NCI-H1694 (cell line): ENCODE measurements at places on chromosomes 16 and 17.
A peak's percentile ranks its signal among the peaks of the same experiment; 100 is the strongest.

GRCh38 chr16:48203974-48204824, 39.9 kb upstream of the LONP2 start:
- DNase-seq: no peak

DNA sequence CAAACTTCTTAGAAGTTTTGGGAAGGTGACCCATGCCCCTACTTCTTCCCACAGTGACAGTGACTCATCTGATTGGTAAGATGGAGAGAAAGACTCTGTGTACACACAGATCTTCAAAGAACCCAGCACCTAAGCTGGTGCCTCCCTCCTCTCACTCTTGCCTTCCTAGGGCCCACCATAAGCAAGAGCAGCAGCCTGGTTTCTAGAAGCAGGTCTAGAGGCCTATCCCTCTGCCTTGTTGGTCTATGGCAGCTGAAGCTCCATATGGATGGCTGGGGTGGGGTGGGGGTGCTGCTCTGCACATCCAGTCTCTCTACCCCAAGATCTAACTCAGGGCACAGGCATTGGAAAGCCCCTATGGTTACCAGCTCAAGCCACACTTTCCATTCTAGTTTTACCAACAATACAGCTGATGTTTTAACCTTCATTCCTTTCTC, 47.5 kb downstream of the STAT3 start:
- DNase-seq: no peak

DNA sequence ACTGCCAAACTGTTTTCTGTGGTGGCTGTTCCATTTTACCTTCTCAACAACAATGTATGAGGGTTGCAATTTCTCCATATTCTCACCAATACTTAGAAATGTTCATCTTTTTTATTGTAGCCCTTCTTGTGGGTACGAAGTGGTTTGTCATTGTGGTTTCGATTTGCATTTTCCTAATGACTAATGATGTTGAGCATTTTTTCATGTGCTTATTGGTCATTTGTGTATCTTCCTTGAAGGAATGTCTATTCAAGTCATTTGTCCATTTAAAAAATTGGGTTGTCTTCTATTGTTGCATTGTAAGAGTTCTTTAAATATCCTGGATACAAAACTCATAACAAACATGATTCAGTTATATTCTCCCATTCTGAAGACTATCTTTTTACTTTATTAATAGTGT, 47.5 kb upstream of the CCL2 start:
- no peak for DNase-seq

- no peak for DNase-seq
Measured at GRCh38 chr17:50731575-50732460, 12.4 kb downstream of the LUC7L3 start.

DNA sequence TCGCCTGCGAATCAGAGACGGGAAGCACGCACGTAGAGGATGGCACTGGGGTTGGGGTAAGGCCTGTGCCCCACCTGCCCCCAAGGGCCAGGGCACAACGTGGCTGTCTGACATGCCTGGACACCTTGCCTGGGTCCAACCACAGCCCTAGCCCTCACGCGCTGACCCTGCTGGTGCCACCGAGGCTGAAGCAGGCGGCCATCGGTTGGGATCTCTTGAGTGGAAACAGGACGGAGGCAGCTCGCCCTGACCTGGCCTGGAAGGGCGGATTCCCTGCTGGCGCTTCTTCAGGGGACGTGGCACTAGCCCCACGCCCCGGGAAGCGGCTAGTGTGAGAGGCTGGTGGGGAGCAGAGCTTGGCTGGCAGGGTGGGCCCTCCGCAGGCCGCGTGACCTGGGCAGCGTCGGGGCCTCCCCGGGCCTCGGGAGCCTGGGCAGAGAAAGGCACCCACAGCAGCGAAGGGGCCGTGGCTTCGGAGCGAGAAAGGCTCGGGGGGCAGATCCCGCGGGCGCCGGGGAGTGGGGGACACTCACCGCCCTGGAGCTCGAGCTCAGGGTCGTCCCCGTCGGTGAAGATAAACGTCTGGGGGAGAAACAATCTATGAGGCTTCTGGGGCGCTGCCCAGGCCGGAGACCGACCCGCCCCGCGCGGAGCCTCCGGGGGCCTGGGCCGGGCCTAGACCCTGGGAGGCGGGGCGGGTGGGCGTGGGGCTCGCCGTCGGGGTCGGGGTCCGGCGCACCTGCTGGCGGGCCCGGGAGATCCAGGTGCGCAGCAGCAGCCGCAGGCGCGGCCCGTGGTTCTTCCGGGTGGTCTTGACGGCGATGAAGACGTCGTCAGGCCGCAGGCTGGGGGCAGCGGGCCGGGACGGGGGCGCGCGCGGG, 610 bp downstream of the RFNG start:
- no peak for DNase-seq

- DNase-seq: no peak
Measured at GRCh38 chr16:878072-878784, 77.7 kb upstream of the GNG13 start.

GRCh38 chr16:27273670-27274423, 5.3 kb upstream of the NSMCE1 start:
- DNase-seq: no peak

DNA sequence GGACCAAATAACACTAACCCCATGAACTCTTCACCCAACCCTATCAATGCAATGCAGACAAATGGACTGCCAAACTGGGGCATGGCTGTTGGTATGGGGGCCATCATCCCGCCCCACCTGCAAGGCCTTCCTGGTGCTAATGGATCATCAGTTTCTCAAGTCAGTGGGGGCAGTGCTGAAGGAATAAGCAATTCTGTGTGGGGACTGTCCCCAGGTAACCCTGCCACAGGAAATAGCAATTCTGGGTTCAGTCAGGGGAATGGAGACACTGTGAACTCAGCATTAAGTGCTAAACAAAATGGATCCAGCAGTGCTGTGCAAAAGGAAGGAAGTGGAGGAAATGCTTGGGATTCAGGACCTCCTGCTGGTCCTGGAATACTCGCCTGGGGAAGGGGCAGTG, 78.9 kb downstream of the TMC6 start:
- DNase-seq: no peak

GRCh38 chr17:34434052-34434451, 71.0 kb upstream of the CCL1 start:
- DNase-seq: no peak

DNA sequence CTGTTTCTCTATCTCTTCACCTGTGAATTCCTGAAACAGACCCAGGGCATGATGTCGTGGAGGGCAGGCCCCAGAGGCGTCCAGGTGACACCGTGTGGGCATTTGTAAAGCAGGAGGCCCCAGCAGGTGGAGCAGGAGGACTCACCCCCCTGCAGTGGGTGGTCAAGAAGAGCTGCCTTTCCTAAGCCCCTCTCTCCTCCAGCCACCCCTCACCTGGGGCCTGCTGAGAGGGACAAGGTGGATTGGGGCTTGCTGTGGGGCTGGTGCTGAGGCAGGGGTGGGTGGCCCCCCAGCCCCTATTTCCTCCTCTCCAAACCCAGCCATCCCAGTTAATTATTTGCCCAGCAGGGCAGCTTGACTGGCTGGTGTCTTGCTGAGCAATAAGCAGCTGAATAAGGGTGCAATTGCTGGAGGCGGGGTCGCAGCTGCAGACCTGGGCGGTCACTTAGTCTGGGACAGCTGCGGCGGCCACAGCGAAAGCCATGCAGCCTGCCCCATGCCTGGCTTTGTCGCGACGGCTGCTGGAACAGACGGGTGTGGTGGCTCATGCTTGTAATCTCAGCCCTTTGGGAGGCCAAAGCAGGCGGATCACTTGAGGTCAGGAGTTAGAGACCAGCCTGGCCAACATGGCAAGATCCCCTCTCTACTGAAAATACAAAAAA, 56.4 kb downstream of the JPH3 start:
- DNase-seq: no peak

DNA sequence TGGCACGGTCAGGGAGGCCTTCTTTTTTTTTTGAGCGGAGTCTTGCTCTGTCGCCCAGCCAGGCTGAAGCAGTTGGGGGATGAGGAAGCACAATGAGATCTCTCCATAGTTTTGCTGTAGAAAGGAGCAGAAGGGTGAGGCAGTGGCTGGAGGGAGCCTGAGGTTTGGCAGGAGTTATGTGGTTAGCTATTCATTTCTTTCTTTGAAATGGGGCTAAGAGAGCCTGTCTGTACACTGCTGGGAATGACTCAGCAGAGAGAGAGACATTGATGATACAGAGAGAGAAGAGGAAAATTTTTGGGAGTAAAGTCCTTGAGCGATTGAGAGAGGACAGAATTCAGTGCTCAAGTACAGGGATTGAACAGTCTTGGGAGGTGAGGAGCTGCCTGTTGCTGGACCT, 22.1 kb downstream of the NOS2 start:
- DNase-seq: no peak

- peak; percentile 86 for DNase-seq
Measured at GRCh38 chr16:10652730-10653590, 41.8 kb downstream of the TEKT5 start.

- no peak for DNase-seq
Measured at GRCh38 chr16:87074641-87075318, 242.4 kb downstream of the C16orf95 start.

DNA sequence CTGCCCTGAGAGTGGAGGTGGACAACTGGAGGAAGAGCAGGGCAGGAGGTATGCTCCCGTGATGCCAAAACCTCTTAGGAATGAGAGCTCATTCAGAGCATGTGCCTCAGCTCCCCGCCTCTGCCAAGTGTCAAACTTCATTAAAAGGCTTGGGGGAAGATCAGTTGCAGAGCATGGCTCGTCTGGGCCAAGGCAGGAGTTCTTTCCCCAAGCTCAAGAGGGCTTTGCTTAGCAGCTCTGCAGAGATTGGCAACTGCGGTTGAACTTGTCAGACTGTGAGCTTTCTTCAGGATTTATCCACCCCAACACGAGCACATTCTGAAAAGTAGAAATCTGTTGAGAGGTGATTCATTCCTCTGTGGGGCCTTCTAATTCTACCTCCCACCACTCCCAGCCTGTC, 248.1 kb downstream of the HS3ST3A1 start:
- DNase-seq: no peak

GRCh38 chr17:65662196-65662595, 100.7 kb upstream of the AXIN2 start:
- DNase-seq: no peak

GRCh38 chr17:51355441-51356410, 95.4 kb downstream of the UTP18 start:
- peak; percentile 24 for DNase-seq

- DNase-seq: no peak
Measured at GRCh38 chr17:44318077-44318892, 6.3 kb downstream of the SLC25A39 start.

DNA sequence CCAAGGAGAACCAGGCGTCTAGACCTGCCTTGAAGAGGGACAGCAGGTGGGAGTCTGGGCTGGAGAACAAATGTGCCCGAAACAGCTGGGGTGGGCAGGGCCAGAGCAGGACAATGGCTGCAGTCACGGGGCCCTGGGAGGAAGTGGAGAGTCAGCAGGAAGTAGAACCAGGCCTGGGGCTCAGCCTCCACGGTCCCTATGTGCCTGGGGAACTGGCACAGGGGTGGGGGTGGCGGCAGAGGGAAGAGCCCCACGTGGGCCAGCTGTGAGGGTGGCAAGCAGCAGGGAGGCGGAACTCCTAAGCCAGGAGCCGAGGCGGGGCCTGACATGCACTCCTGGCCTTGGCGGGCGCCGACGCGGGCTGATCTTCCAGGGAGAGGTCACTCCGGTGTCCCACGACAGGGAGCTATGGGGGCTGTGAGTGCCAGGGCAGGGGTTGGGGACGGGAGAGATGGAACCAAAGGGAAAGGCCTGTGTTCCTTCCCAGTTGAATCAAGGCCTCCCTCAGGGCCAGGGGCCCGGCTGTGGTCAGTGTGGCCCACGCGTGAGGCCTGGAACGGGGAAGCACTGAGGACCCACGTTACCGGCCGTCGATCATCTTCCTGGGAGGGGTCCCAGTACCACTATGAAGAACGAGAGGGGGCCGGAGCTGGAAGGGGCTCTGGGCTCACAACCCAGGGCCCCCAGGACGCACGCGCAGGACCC, 42.7 kb downstream of the TIMM22 start:
- DNase-seq: no peak

DNA sequence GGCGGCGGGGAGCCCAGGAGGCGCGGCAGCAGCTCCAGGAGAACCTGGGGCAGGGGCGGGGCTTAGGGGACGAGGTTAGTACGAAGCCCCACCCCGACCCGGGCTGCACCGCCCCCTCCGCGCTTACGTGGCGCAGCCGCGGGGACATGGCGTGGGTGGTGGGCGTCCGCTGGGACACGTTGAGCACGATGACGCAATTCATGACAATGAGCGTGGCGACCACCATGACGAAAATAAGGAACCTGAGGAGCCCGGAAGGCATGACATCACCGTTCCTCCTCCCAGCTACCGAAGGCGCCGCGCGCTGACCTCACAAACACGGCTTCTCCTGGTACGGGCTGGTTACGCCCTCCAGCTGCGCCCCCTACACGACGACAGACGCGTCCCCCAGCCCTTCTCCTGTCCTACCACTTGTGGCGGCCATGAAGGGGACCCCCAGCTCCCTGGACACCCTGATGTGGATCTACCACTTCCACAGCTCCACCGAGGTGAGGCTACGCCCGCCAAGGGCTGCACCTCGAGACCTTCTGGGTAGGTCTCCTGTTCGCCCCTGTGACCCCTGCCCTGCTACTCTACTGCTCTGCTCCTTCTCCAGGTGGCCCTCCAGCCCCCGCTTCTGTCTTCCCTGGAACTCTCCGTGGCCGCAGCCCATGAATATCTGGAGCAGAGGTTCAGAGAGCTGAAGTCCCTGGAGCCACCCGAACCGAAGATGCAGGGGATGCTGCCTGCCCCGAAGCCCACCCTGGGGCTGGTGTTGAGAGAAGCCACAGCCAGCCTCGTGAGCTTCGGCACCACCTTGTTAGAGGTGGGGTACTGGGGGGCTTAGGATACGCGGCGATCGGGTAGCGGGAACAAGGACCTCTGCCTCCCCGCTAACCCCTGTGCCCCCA, at the start of gene C17orf107:
C17orf107 (plus strand) TSS at position 196 of the 890 bp plus-strand sequence; CDS start at position 423, 227 bp downstream.
- no peak for DNase-seq

GRCh38 chr16:10847176-10847575, 28.6 kb upstream of the TVP23A start:
- DNase-seq: no peak

GRCh38 chr17:49889500-49889899, 41.6 kb upstream of the TAC4 start:
- DNase-seq: no peak

- DNase-seq: peak; percentile 95
Measured at GRCh38 chr16:66714654-66715307, 18.2 kb upstream of the CMTM4 start.

DNA sequence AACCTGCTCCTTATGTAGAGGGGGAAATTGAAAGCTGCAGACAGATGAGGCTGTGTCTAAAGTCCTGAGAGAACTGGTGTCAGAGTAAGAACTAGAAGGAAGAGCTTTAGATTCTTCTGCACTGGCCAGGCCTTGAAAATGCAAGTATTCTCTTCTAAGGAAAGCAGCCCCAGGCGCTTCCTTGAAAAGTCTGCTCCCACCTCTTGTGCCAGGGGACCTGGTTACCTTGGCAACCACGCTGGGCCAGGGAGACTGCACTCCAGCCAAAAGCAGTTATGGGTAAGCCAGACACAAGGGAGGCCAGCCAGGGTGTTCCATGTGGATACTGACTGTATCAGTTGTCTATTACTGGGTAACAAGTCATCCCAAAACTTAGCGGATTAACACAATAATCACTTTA, 228.6 kb upstream of the SDK2 start:
- DNase-seq: no peak

GRCh38 chr17:32445971-32446370, 1.7 kb downstream of the PSMD11 start:
- no peak for DNase-seq

- DNase-seq: no peak
Measured at GRCh38 chr17:27362909-27363308, 69.0 kb downstream of the WSB1 start.

- DNase-seq: no peak
Measured at GRCh38 chr17:61379457-61380216, 20.0 kb upstream of the TBX2 start.
